ENCODE measurements at places on chromosomes 6 and 20.

- DNase-seq = peak; percentile 75
These were observed 218.8 kb upstream of the RNF24 start for GRCh38 chr20:4234128-4234527.

DNA sequence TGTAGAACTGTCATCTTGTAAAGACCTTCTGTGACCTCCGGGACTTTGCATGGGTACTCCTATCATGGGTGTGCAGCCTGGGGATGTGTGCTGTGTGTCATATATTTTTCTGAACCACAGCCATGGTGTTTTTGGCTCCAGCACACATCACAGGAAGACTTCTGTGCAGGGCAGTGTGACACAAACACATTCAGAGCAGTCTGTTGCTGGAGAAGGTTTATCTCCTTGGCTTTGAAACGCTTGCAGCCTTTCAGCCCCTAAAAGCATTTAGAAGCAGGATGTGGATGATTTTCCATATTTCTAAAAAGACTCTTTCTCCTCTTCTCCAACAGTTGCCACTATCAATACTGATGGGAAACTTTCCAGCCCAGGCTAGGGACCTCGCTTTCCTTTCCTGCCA lies 221.6 kb upstream of the FOXA2 start:
- no peak for DNase-seq

GRCh38 chr6:118952683-118953082 lies 17.7 kb upstream of the MCM9 start:
- no peak for DNase-seq

- DNase-seq = no peak
These were observed 140 bp downstream of the ADA start for GRCh38 chr20:44651434-44651683.

DNA sequence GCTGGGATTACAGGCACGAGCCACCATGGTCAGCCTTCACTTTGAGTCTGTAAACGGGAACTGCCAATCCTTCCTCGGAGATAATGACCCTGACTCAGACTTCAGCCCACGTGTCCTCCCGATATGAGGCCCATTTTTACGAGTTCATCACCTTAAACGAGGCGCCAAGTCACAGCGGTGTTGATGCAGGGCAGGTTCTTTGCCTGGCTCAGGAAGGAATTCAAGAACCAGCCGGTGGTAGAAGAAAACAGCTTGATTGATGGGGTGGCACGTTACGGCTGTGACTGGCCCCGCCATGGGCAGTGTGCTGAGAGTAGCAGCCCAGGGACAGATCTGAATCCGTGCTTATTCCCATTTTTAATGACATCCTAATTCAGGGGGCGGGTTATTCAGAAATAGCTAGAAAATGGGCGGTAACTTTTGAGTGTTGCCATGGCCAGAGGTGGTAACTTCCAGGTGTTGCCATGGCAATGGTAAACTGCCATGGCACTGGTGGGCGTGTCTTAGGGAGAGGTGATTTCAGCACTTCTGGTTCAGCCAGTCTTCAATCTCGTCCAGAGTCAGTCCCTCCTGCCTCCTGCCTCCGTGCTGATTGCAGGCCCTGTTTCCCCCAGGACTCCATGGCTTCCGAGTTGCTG lies 9.1 kb upstream of the MAP1LC3A start:
- DNase-seq = no peak

DNA sequence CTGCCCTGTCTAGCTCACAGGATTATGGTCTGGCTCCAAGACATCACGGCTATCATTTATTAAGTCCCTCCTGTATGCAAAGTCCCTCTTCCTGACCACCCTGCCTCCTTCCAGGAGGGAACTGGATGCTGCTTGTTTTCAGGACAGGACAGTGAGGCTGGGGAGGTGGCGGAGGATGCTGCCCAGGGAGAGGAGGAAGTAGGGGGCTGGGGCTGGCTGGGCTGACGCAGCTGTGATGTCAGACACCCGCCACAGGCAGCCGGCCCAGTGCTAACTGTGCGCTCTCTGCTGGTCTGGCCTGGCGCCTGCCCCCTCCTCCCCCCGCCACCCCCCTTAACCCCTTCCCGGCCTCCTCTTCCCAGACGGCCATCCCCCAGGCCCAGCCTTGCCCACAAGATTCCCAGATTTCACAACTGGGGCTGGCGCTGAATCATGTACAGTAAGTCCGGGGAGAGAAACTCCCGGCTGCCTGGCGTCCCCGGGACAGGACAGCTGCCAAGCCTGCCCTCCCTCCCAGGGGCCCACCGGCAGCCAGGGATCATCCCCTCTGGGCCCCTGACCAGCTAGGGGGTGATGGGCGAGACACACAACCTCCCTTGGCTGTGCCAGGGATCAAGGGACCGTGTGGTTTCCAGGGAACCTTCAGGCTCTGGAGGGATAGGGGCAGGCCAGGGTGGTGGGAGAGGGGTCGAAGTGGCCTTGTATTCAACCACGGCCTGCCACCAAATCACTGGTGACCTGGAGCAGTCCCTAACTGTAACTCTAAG lies 118.1 kb downstream of the CEBPB start:
- DNase-seq = peak; percentile 85
